Stimulated activated CD4-positive, alpha-beta T cell treated with anti-CD3 and anti-CD28 coated beads, Interleukin-15, amount 100 ng/mL, for 1 hour (primary cell): ENCODE measurements at places on chromosomes 1 and 21.

DNA sequence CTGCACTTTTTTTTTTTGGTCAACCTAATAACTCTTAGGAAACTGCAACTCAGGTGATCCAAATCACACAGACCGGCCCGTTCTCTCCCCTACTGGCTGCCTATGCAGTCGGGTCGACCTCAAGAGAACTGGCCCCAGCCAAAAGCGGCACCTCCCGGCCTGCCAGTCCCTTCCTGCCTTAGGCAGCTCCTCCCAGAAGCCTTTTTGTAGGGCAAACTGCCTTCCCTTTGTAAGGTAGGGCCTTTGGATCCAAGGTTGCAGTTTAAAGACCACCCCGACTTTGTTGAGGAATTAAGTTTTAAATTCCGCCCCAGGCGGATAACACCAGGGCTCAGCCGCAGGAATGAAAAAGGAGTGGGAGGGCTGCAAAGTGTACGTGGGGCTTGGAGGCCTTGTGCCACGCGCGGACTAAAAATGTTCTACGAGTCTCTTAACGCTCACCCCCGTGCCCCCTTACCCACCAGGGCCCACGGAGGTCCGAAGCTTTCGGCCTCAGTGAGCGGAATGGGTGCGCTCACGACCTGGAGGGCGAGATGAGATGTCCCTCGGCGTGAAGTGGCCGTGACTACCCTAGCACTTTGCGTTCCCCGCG lies 642 bp upstream of the ST3GAL3 start:
- no peak for DNase-seq

DNA sequence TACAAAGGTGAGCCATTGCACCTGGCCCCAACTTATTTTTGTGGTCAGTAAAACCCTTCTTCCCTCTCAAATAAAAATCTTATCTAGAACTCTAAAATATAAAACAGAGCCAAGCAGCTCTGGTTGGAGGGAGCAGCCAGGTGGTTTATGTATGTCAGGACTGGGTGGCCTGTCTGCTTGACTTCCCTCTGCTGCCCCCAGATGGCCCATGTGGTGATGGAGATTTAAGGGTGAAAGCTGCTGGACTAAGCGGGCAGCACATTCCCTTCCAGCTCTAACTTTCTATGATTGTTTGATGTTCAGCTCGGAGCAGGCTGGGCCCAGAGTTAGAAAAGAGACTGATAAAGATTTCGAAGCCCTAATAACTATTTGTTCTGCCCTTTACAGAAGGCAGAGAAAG lies 11.9 kb upstream of the PAQR6 start:
- DNase-seq, result no peak

DNA sequence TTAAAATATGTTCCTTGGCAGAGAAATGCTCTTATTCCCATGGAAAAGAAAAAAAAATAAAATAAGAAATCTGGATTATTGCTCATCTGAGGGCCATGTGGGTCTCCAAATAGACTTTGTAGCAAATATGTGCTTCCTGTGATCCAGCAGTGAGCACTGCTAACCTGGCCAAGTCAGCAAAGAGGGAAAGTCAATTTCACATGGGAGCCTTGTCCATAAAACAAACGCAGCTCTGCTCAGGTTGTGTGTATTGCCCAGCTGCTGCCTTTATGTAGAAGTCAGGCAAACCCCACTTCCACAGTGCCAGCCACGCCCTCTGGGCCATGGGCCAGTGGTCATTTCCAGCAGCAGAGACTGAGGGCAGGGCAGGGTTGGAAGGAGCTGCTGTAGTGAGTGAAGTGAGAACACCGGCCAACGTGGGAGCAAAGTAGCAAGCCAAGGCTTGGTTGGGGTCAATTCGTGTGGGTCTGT lies 174.3 kb downstream of the LYPLAL1 start:
- DNase-seq, result no peak

GRCh38 chr1:25544819-25545218 lies 1.4 kb downstream of the LDLRAP1 start:
- no peak for DNase-seq

DNA sequence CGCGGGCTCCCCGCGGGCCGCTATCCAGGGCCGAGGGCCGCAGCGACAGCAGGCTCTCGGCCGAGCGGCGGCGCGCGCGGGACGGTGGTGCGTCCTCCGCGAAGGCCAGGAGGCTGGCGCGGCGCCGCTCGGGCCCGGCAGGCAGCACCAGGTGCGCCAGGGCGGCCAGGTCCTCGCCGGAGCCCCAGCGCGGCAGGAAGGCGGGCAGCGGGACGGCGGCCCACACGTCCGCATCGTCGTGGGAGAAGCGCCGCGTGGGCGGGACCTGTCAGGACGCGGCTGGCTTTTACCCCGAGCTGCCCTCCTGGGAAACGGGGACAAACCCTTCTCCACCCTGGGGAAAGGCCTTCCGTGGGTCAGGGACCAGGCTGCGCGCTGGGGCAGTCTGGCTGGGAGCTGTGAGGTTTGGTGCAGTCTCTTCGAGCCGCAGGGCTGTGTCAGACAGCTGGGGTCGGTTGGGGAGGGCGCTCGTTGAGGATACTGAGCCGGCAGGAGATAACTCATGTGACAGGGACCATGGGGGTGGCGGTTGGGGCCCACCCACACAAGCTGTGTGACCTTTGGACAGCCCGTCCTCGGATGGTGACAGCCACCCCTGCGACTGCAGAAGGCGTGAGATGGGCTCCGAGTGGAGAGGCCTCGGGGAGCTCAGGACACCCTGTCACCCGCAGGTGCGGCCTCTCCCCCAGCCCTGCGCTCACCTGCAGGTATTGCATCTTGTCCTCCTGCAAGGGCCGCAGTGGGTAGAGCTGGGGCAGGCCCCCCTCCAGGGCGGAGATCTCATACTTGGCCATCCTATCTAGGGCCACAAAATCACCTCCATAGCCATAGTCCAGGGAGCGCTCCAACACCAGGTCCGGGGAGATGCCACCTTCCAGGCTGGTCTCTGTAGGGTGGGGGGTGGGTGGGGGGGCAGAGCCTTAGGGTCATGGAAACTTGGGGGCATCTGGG lies 6.0 kb downstream of the HES3 start:
- DNase-seq, result no peak

GRCh38 chr1:202105571-202106339 lies 17.0 kb upstream of the GPR37L1 start:
- no peak for DNase-seq

DNA sequence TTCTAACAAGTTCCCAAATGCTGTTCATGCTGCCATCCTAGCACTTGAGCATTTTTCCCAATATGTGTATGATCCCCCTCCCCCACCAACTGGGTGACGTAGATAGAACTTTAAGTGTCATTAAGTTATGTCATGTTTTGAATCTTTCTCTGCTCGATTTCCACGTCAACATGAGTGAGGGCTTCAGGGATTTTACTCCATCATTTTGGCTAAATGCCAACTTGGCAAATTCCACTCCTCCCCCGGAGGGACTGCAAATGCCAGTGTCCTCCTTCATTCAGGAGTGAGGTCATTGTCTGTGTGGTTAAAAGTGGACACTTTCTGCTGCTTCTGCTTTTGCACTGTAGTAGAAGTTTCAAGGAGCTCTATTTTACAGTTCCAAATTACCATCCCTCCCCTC lies 201.7 kb downstream of the FGGY start:
- no peak for DNase-seq

- no peak for DNase-seq
Measured at GRCh38 chr1:16212251-16212961, at the start of gene ARHGEF19. Gene ARHGEF19 (minus strand): TSS chr1:16212652. CDS start chr1:16209054, 3,598 bp downstream.

- no peak for DNase-seq
Measured at GRCh38 chr21:16117851-16118590, 388.2 kb downstream of the USP25 start.

GRCh38 chr1:163528710-163529348 lies 207.1 kb downstream of the NUF2 start:
- no peak for DNase-seq

GRCh38 chr1:76501586-76502219 lies 365.6 kb upstream of the ST6GALNAC5 start:
- no peak for DNase-seq
